Astrocyte of the spinal cord (primary cell): ENCODE measurements at places on chromosomes 2 and 18.

DNA sequence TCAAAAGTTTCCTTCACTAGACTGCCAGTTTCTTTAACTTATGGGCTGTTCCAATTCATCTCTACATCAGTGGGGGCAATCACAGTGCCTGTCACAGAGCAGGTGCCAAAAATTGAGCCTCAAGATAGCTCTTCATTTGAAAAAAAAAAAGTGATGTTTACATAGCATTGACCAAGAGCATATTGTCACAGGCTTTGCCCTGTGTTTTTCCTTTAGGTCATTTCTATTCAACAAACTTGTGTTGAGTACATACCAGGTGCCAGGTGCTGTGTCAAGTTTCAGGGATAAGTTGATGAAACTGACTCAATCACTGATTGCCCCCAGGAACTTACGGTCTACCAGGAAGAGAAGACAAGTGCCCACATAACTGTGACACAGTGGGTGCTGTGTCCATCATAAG lies 22.2 kb upstream of the NT5C1B start:
- no peak for DNase-seq

DNA sequence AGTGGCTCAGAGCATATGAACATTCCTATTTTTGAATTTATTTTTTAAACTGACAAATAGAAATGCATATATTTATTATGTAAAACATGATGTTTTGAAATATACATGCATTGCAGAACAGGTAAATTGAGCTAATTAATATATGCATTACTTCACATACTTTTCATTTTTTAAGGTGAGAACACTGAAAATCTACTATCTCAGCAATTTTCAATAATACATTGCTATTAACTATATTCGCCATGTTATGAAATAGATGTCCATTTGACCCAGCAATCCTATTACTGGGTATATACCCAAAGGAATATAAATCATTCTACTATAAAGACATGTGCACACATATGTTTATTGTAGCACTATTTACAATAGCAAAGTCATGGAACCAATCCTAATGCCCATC lies 717.7 kb upstream of the PIK3C3 start:
- no peak for DNase-seq

- DNase-seq, result peak; percentile 19
Measured at GRCh38 chr18:10205151-10205550, 249.3 kb upstream of the APCDD1 start.

GRCh38 chr2:68216454-68217310 lies 35.6 kb downstream of the PPP3R1 start:
- no peak for DNase-seq

GRCh38 chr2:46064396-46064795 lies 232.8 kb upstream of the EPAS1 start:
- DNase-seq, result no peak

- DNase-seq, result no peak
Measured at GRCh38 chr2:19675003-19675629, 226.7 kb downstream of the TTC32 start.

DNA sequence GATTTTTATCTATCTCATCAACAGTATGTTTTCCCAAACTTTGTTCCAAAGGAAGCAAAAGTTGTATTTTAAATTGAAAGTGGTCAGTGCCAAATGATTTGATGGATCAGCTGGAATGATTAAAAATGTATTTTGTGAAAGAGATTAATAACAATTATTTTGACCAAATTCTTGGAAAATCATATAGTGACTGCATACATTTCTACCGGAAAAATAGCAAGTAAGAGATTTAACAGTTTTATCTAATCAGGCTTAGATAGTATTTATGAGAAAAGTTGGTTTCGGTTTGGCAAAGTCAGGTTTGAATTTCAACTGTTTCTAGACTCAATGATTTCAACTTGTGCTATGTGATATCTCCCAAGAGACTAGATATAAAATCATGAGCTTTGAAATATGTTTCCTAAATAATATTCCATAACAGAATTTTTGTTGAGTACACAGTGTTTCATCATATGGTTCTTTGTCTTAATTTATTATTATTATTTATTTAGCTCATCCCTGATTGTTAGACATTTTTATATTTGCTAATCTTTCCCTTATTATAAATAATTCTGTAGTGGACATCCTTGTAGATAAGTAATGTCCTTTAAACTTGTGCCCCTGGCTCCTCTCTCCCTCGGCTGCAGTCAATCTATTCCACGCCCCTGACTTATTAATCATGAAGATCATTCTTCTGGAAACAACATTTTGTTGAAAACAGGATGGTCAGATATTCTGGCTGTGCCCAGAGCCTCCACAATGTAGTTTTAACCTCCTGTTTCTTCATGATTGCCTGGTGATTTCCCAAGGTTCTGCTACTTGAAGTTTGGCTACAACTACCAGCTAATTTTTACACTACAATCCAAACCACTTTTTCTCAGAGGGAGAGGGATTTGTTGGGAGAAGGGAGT lies 520.7 kb upstream of the TCF4 start:
- DNase-seq, result no peak

DNA sequence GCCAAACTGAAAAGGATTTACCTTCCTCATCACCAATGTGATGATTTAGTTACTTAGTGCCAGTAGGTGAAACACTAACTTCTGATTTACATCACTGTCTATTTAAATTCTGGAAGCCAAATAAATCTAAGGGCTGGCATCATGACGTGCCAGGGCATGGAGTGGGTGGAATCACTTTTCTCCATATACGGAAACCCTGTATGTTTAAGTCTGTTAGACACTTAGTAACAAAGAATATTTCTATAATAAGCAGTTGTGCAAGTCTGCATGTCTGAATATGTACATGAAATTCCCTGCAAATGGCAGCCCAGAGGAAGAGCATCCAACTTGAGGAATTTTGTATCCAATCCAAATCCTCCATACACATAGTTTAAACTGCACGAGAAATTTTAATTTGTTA lies 243.1 kb upstream of the SMAD7 start:
- DNase-seq, result no peak

DNA sequence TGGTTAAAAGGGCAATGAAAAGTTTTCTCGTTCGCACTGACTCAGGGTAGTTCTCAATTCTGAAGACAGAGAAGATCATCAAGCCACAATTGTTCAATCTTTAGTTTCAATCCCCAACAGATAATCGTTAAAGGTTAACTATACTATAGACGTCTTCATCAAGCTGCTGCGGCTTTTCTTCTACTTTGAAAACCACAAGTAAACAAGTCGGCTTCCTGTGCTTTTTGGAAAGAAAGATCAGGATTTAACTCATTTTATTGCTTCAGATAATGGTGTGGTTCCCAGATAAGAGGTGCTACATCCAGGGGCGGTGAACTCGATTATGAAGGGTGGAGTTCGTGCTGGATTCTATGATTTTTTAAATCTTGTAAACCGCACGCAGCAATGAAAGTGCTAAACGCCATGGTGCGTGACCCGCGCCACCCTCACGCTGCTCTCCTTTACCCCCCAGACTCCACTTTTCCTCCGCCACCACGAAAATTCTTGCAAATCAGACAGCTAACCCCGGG lies 545 bp upstream of the CDCA7 start:
- DNase-seq, result no peak

- no peak for DNase-seq
Measured at GRCh38 chr2:161976917-161977316, 97.1 kb downstream of the DPP4 start.

DNA sequence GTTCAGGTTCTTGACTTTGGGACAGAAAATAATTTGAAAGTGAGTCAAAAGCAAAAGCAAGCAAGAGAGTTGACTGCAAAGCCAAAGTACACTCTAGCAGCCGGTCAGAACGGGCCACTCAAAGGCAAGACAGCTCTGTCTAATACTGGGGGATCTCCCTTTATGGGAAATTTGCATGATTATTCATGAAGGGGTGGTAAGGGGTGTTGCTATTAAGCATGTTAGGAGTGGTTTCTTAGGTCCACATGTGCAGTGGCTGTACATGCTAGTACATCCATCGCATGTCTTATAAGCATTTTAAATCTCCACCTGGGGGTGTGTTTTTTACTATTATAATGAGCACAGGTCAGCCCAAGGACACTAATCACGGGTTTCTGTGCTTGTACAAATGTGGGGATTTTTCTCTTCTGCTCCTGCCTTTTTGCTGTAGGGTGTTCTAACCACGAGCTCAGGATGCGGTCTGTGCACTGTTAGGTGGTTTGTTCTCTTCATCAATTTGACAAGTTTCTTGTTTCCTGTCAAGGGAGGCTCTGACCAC lies 60.2 kb upstream of the SPP2 start:
- no peak for DNase-seq

DNA sequence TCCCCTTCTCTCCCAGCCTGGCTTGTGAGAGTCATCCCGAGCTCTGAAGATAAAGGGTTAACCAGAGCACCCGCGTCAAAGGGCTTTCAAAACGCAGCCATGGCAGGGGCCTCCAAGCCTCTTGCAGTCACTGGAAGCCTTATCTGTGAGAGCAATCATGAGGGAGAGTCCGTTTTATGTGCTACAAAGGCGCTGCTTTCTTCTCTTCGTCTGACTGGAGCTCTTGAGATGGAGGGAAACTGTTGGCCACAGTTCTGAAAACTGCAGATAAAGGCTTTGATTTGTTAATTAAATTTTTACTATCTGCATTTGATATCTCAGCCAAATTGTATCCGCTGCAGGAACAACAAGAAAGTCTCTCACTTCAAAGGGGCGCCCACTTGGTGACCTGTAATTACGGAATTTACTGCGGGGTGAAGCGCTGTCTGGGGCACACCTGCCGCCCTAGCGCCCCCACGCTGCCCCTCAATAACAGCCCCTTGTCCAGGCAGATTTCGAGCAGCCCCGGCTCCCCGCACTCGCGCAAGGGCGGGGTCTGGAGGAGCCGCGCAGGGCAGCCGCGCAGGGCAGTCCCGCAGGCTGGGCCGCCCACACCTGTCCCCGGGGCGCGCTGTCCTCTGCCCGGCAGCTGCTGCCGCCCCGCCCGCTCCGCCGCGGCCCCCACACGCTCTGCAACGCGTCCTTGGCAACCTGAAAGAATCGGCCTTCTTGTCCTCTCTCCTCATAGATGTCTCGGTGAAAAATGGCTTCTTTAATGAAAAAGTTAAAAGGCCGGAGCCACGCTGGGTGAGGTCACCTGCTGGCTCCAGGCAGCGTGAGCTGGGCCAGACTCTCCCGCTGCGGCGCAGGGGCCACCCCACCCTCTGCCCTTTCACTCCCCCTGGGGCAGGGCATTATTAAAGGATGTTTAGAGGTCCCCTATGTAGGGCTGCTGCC lies 217.9 kb downstream of the VAPA start:
- DNase-seq, result peak; percentile 32

GRCh38 chr2:28515176-28515751 lies 19.4 kb downstream of the PLB1 start:
- DNase-seq, result no peak

- DNase-seq, result peak; percentile 62
Measured at GRCh38 chr2:47056868-47057686, 98.0 kb downstream of the STPG4 start.

- DNase-seq, result no peak
Measured at GRCh38 chr2:175080479-175080878, 75.3 kb upstream of the CHN1 start.
